ENCODE measurements at places on chromosomes 6 and 20.
A peak's percentile ranks its signal among the peaks of the same experiment; 100 is the strongest.

DNA sequence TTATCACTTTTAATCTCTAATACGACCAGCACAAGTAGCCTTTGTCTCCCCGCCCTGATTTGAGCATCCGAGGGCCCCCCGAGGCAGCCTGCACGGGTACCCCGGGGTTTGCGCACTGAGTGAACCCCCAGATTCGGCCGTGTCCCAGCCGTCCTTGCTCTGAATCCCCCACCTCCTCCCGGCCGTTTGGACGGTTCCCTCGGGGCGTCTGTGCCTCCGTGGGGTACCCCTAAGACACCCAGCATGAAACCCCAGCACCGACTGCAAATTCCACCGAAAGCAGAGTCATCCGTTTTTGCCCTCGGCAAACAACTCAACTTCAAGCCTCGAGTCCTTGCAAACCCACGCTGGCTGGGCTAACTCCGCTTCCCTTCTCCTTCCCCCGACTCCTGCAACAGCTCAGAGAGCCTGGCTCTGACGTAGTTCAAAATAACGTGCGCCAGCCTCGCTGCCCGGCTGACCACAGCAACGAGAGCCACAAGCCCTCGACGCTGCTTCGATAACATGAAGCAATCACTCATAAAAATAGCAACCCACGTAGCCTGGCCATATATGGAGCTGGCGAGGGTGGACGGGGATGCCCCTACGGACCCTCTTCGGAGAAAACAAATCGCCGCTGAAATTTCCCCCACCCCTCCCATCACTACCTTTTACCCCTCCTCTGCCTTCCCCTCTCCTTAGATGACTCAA is 764 bp upstream of the SNAP25 start:
- peak; percentile 51 for DNase-seq

- no peak for DNase-seq
Observed at GRCh38 chr6:109197061-109197460, 101.8 kb downstream of the CEP57L1 start.

DNA sequence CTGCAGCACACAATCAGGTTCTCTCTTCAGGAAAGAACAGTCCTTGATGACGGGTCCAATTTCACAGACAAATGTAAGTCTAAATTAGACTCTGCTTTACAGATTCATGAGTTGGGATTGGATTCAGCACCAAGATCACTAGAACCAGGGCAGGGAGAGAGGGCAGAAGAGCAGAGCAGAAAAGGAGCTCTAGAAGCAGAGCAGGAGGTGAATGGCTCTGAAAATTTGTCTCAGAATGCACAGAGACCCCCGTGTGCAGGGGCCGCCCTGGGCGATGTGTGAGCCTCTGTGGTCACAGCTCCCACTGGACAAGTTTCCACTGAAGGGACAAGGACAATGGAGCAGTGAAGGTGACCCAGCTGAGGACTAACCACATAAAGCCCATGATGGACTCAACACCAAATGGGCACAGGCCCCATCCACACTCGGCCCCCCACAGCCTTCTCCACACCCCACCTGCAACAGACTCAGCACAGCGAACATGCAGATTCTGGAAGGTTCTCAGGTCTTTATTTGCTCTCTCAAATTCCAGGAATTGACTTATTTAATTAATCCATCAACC is 3.5 kb downstream of the HLA-B start:
- no peak for DNase-seq

DNA sequence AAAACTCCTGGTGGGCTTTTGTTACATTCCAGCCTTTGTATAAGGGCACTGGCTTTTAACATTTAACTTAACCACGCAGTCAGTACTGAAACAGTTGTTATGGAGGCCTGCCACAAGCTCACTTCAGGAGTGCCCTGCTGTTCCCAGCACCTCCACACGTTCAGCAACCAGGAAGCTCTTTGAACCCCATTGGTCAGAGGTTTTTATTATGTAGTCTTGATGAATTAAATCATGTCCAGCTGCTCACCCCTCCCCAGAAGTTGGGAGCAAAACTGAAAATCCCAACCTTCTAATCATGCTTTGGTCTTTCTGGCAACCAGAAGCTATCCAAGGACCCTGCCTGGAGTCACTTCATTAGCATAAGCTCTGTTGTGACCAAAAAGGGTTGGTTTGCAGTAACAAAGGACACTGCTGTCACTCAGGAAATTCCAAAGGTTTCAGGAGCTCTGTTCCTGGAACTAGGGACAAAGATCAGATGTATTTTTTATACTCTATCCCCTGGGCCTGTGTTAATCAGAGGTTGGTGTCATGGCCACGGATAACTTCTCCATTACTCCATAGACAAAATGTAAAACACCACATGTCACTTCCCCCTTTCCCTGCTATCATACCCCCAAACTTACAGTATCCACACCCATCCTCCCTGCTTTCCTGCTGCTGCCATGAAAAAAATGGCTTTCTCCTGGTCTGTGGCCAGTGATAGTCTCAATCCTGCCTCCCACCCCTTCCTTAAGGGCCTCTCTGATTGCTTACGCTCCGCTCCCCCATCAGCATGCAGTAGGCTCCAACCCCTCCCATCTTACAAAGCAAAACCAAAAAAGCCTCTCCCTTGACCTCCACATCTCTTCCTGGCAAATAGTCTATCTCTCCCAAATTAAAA is 3.1 kb downstream of the ARMC12 start:
- no peak for DNase-seq

Measured in neural crest cell (in vitro differentiated cells).